Hypothalamus (tissue), 51 donors: ENCODE measurements at places on chromosomes 5 and 9.

GRCh38 chr5:65695896-65696295 is 26.0 kb downstream of the SGTB start:
- DNase-seq = peak; percentile 54

- no peak for DNase-seq
These were observed 46.0 kb upstream of the FSTL4 start for GRCh38 chr5:133658327-133658726.

GRCh38 chr5:174655351-174655750 is 69.0 kb upstream of the MSX2 start:
- no peak for DNase-seq

- no peak for DNase-seq
These were observed 240.1 kb upstream of the RASA1 start for GRCh38 chr5:87027570-87027969.

DNA sequence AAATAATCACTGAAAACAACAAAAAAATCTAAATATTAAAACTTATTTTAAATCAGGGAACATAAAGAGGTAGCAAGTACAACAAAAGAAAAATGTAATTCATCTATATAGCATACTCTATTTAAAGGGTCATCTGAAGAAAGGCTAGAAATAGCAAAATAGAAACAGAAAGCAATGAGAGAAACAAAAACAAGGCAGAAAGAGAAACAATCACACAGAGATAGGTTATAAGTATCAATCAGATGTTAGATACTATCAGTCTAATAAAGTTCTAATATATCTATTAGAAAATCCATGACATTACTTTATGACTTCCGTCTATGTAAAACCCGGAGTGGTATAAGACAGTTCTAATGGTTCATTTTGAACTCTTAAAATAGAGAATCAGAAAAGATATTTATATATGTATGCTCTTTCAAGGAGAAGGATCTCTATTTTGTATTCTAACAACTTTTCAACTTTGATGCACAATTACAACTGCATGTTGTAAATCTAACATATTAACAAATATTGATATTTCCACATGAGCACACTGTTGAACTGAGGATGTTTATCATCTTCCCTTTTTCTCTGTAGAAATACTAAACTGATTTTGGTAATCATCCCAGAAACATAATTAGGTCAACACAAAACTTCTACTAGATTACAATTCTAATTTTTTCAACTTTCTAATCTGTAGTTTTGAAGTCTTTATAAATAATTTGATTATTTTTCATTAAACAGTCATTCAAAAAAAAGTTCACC is 15.8 kb downstream of the RICTOR start:
- no peak for DNase-seq

GRCh38 chr5:175742290-175742994 is 84.6 kb downstream of the HRH2 start:
- no peak for DNase-seq

DNA sequence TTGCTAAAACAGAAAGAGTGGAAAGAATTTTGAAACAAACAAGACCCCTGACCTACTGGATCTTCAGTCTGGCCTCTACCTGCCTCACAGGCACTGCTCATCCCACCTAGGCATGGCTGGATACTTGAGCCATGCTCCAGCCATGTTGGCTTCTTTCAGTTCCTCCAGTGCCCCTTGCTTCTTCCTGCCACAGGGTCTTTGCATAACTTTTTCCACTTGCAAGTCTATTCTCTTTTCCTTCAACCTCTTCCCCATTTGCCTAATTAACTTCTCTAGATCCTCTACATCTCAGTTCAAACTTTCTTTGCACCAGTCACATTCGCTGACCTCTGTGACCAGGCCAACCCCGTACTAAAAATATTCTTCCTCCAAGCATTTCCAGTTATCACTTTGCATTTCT is 50.4 kb downstream of the STARD4 start:
- no peak for DNase-seq

GRCh38 chr5:173321886-173322285 is 6.3 kb downstream of the STC2 start:
- DNase-seq = no peak

- DNase-seq = no peak
These were observed 136.5 kb upstream of the PTCH1 start for GRCh38 chr9:95653246-95653645.

- DNase-seq = no peak
These were observed 32.3 kb downstream of the ERP44 start for GRCh38 chr9:100066539-100066938.

- DNase-seq = no peak
These were observed 1.6 kb downstream of the ECM2 start for GRCh38 chr9:92534204-92534603.

- DNase-seq = no peak
These were observed 37.9 kb upstream of the RAB3C start for GRCh38 chr5:58544926-58545325.

DNA sequence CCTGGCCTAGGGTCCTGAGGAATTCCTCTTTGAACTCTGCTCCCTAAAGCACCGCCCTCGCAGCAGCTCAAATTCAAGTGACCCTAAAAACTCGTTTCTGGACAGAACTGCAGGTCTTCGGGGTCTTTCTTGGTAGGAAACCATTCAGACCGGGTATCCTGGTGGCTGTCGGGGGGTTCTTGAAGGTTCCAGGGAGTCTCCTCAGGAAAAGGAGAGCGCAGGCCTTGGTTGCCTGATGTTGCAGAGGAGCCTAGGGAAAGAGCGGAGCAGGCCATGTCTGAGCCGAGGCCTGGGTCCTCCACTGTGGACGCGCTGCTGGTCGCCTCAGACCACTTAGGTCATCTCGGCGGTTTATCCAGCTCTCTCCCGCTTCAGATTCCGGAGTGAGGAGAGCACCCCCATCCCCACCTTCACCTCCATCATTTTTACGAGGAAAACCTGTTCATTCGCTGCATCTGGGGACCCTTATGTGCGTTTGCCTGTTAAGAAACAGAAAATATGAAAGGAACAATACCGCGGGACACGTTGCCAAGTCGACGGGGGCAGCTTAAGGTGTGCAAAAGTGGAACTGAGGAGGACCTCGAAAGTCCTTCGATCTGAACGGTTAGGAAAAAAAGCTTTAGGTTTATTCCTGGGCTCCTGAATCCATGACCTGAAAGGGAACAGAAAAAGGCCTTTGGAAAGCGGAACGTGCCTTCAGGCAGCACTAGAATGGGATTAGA is 299.4 kb downstream of the PARP8 start:
- DNase-seq = no peak

GRCh38 chr9:78196258-78196657 is 39.6 kb upstream of the CEP78 start:
- no peak for DNase-seq

DNA sequence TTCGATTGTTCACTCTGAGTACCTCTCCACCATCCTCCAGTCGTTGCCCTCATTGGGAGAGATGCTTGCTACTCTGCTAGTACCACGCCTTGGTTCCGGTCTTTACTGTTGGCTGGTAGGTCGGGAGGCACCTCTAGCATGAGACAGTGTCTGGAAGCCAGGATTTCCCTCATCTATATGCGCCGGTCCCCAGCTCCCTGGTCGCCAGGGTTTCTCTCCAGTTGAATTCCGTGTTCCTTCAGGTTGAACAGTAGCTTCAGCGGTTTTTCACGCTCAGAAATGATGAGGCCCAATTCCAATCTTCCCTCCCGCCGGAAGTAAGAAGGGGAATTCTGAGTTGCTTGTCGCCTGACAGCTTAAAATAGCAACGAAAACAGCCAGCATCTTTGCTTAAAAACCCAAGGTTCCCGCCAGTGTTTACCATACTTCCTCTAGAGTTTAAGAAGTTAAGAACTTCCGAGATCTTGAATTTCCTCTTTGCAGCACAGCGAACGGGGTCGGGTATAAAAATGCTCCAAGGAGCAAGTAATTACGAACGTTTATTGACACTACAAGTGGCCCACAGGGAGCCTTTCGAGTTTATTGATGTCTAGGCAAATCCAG is 1.3 kb upstream of the ST8SIA4 start:
- no peak for DNase-seq

DNA sequence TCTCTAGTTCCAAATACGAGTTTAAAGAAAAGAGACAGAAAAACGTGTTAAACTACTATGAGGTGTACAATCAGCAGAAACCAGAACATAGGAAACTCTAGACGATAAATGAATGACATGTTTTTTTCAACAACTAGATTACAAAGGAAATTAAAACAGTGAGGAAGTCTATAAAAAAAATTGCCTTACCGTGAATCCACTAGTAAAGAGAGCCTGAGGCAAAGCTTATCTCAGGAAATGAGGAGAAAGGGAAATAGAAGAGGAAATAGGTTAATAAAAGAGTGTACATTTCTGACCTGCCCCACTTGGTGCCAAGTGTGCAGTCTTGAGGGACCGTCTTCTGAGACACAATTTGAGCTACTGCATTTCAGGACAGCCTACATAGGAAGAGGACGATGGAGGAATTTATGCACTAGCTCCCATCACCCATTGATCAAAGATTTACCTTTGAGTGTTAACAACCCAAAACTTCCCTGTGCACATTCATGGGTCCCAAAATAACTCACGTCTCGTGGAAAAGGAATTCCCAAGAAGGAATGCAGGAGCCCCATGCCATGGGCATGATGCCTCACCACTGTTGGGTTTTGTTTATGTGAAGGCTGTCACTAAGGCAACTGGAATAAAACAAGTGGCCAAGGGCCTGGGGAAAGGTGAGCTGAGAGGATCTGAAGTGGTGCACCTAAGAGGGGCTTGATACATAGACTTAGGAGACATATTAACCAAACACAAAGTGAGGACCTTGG is 53.6 kb upstream of the SLC1A3 start:
- DNase-seq = no peak

DNA sequence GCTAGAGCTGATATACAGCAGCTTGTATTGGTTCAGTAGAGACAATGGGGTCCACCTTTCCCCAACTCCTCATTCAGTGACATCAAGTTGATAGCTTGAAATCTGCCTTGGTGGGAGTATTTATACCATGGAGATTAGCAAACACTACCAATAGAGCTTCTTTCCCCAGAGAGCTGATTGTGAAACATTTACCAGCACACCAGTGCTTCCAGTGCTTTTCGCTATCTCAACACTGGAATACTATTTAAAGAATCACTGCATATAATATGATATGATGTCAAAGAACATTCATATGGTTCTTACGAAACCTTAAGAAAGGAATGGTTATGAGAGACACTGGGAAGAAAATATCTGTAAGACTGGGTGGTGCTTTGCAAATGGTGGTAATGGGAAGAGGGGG is 21.8 kb upstream of the RNF145 start:
- DNase-seq = no peak

- no peak for DNase-seq
These were observed 221.5 kb upstream of the HAPLN1 start for GRCh38 chr5:83942155-83942554.

GRCh38 chr5:122584411-122585300 is 190.2 kb upstream of the SNX2 start:
- DNase-seq = no peak

- DNase-seq = no peak
These were observed 137.7 kb upstream of the SMIM23 start for GRCh38 chr5:171647904-171648260.

DNA sequence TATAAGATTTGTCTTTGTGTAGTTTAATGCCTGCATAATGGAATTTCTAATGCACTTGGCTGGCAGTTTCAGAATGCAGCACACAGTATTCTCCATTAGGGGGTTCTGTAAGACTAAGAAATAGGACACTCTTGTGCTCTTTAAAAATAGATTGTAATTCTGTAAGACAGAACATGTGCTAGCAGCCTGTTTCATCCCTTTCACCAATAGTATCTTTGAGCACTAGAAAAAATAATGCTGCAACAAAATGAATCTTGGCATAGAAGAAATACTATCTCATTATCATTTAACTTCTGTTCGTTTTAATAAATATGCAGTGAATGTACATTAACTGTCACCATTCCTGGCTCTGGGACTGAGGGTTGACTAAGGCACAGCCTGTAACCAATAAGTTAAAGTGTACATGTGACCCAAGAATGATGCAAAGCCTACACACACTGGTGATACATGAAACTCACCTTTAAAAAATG is 23.8 kb upstream of the ZNF622 start:
- peak; percentile 70 for DNase-seq

DNA sequence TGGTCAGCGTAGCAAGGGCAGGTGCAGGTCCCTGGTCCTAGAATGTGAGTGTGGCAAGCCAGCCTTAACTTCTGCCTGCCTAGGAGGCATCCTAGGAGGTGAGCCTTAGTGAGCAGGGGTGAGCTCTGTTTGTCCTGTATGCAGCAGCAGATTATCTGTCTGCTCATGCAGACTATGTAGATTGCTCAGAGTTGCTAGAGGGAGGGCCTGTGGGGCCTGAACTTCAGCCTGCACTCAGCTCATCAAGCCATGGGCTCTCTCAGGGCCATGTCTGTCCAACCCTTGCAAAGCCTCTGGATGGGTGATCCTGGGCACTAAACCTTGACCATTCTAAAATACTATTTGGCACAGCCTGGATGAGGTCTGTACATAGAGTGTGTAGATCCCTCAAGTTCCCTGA is 8.5 kb upstream of the CTSL start:
- DNase-seq = no peak

DNA sequence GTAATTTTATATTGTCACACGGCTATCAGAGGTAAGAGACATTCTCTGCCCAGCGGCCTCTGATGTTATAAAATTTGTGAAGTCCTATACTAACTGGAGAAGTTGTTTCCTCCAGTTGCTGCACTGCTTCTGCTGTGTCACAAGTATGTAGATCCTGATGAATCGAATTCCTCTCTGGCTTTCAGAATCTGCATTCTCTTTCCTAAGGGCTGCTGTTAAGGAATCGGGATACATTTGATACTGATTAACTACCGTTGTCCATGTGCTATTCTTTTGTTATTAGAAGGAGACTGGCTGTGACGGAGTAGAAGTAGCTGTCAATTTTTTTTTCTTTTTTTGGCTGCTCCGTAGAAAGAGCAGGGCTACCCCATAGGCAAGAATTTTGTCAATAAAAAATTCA is 81.7 kb upstream of the LRRC70 start:
- no peak for DNase-seq

DNA sequence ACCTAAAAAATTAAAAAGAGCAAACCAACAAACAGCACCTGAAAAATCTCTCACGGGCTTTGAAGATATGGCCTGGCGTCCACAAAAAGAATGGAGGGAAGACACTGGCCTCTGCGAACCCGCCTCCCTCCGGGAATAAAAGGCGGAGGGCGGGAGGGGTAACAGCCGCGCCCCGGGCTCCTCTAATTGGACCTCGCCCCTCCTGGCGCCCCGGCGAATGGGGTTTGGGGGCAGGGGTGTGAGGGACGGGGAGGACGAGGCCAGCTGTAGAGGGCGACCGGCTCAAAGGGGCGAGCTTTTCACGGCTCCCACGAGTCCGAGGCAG is 753 bp downstream of the FANCC start:
- DNase-seq = no peak

GRCh38 chr5:4018007-4018406 is 422.4 kb downstream of the IRX1 start:
- no peak for DNase-seq

DNA sequence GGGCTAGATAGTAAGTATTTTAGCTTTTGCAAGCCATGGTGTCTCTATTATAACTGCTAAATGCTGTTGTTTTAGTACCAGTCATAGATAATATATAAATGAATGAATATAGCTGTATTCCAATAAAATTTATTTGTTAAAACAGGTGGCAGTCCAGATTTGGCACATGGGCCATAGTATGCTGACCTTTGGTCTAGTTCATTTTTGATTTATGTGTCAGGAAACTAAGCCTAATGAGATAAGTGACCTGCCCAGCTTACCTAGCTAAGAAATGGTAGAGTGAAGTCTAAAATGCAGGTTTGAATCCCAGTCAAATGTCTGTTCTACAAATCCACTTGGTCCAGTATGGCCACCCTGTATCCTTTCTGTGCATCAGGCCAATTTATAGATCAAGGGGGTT is 139.3 kb downstream of the ALDH1A1 start:
- no peak for DNase-seq
